ENCODE measurements at places on chromosomes 12 and 14. TPM values are rescaled to one million over a fixed set of nuclear protein-coding genes. Genes with fewer than 3 reads are reported as not detected.

CMKLR1 gene
- total RNA-seq: 53.4 TPM

DNA sequence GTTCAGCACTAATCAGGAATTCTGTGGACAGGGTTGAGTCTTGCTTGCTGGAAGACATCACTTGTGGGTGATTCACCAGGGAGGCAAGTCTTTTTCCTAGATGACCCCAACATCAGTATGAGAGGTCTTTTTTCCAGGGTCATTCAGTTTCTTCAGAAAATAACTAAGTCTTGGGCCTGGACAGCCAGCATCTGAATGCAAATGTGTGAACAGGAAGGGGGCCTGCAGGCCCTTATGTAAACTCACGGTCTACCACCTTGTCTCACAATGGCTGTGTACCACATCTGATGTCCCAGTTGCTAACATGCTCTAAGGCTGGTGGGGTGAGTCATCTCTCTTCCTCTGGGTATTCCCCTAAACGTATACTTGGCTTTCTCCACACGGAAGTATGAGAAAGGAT is 79.2 kb downstream of the HECTD4 start:
- no peak for DNase-seq

DNA sequence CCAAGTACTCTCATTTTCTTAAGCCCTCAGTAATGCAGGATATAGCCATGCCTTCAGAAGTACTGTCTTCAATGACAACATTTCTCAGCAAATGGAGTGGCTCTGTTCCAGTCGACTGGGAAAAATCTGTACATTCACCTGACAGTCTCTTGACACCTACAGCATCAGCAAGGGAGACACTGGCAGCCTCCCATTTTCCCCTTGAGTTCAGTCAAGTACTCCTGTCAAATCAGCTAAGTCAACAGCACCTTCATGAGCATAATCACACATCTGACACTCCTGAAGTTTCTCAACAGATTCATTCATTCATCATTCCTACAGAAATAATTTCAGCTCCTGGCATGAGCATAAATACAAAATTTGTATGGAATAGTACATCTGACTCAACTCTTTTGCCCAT is 46.1 kb downstream of the INTS13 start:
- DNase-seq: no peak

DNA sequence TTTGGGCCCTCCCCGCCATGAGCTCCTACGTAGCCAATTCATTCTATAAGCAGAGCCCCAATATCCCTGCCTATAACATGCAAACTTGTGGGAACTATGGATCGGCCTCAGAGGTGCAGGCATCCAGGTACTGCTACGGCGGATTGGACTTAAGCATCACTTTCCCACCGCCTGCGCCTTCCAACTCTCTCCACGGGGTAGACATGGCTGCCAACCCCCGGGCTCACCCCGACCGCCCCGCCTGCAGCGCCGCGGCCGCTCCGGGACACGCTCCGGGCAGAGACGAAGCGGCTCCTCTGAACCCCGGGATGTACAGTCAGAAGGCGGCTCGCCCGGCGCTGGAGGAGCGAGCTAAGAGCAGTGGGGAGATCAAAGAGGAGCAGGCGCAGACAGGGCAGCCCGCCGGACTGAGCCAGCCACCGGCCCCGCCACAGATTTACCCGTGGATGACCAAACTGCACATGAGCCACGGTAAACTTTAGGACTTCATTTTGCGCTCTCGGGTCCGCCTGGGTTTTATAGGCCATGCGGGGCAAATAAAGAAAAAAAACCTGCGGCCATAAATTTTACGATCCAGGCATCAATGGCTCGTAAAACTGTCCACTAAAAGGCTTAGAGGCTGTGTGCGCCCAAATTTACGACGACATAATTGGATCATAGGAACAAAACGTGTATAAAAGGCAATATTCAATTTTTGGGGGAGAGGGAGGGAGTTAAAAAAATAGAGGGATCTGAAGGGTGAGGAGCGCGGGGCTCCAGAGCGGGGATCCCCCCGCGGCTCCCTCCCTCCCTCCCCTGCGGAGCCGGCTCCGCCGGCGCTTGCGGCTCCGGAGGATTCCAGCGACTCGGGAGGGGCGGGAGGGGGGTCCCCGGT is 493 bp downstream of the HOXC5 start:
- no peak for DNase-seq

DNA sequence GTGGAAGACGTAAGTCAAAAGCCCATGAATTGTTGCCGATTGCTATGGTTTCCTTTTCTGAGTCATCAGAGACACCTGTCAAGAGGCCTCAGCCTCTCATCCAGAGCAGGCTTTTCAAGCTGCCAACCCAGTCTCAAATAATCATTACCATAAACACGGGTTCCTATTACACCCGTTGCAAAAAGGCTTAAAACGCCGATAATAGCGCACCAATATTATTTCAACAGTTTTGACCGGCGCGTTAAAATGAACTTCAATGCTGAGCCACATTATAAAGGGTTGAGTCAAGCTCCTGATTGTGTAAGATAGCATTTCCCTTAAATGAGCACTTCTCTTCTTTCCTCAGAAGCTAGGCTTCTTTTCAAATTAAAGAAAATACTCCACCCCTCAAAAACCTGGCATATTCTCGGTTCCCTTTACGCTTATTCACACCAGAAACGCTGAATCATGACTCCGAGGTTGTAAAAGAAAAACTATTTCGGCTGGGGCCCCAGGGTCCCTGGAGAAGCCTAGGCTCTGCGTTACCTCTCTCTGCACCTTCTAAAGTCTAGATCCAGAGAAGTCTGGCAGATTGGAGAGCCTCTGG is 1.4 kb downstream of the TMTC1 start:
- no peak for DNase-seq

- peak; percentile 66 for DNase-seq
These were observed at the start of gene KRT5 for GRCh38 chr12:52519826-52520662. Gene KRT5 (minus strand): TSS chr12:52520394. CDS start chr12:52520296, 98 bp downstream.

DNA sequence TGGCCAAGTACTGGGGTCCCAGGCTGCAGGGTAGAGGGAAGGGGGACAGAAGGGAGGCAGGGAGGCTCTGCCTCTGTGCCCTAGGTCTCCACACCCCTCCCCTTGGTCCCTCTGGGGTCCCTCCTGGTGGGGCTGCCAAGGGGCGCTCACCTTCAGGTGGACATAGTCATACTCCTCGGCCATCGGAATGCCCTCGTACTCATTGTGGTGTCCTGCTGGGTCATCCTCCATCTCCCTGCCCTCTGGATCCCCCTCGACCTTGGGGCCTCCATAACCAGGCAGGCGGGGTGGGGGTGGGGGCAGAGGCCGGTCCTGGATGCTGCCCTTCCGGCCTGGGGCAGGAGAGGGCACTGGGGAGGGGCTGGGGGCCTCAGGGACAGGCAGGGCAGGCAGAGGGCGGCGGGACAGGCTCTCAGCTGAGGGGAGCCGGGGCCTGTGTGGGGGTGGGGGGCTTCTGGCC is 5.8 kb downstream of the EFS start:
- no peak for DNase-seq
